Body of pancreas (tissue), 4 donors: ENCODE measurements at places on chromosomes 1 and 21. TPM values are rescaled to one million over a fixed set of nuclear protein-coding genes. Genes with fewer than 3 reads are reported as not detected.

GRCh38 chr1:11279630-11280029 is 6.6 kb downstream of the UBIAD1 start:
- H3K27ac ChIP-seq: no peak overlapping the region
- no peak for DNase-seq
- H3K4me3 ChIP-seq: no peak overlapping the region

DNA sequence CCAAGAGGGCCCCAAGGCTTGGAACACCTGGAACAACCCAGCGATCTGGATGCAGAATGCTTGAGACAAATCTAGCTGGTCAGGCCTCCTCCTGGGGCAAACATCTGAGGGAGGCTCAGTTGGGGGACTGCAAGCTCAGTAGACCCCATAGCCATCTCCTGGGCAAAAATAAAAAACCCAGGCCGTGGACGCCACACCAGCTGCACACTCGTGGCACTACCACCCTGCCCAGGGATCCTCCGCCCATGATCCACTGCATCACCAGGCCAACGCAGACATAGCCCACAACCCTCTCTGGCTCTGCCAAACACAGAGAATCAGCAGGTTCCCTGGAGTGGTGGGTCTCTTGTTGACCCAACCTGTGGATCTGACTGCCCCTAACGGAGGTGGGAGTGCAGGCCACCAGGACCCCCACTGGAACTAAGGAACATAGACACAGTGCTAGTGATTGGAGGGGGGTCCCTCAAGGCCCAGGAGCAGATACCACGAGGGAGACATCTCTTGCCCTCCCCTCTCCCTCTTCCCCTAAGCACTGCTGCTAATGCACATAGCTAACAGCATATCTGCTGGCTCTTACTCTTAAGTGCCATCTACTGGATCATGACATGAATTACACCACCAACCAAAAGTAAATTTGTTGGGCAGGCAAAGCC is 147.2 kb downstream of the CHD1L start:
- no peaks in the 10 kb centered on the region for H3K27me3 ChIP-seq
- no peaks in the 10 kb centered on the region for H3K36me3 ChIP-seq
- no peak overlapping the region for H3K4me3 ChIP-seq
- DNase-seq: no peak
- no peaks in the 10 kb centered on the region for H3K4me1 ChIP-seq

DNA sequence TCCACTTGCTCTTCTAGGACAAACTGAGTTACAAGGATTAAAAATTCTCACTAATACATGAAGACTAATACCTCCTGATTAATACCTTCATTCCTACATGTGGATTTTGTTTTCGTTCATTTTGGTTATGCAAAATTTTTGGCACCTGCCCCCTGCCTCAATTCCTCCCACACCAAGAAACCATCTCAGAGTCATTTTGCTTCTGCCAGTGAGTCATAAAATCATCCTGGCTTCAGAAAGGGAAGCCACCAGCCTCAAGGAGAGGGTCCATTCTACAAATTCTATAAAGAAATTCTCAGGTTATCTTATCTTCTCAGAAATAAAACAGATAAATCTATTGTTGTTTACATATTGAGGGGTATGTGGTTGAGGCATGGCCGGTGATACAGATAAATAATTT is 103.2 kb upstream of the COA6 start:
- DNase-seq: no peak
- no peaks in the 10 kb centered on the region for H3K36me3 ChIP-seq
- H3K4me1 ChIP-seq: peaks cover 10% of the 10 kb centered on the region
- H3K4me3 ChIP-seq: no peak overlapping the region

- no peaks in the 10 kb centered on the region for H3K4me1 ChIP-seq
- no peak for DNase-seq
- no peak overlapping the region for H3K4me3 ChIP-seq
- H3K36me3 ChIP-seq: no peaks in the 10 kb centered on the region
These were observed 474.3 kb upstream of the TMPRSS15 start for GRCh38 chr21:18877917-18878316.

GRCh38 chr1:66359815-66360214 is 174.1 kb upstream of the SGIP1 start:
- H3K4me3 ChIP-seq: no peak overlapping the region
- H3K27ac ChIP-seq: no peak overlapping the region
- H3K27me3 ChIP-seq: no peaks in the 10 kb centered on the region
- H3K4me1 ChIP-seq: no peaks in the 10 kb centered on the region

DNA sequence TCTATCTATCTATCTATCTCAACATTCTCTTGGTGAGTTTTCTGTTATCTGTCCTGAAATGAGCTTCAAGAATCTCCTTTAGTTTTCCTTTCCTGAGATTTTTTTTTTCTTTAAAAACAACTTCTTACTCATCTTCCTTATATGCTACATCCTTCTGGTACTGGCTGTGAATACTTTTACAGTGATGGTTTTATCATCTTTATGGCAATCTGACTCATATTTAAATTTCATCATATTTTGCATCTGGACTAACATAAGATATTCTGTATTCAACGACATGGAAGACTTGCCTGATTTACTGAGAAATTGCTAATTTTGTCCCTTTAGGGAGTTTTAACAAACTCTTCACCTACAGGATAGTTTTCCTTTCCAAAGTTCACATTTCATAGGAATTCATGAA is 33.0 kb downstream of the PDE4B start:
- H3K27me3 ChIP-seq: no peaks in the 10 kb centered on the region
- DNase-seq: no peak
- no peaks in the 10 kb centered on the region for H3K4me1 ChIP-seq
- no peak overlapping the region for H3K27ac ChIP-seq
- no peaks in the 10 kb centered on the region for H3K36me3 ChIP-seq

- no peak for DNase-seq
- H3K4me1 ChIP-seq: peaks cover 9% of the 10 kb centered on the region
- no peaks in the 10 kb centered on the region for H3K27me3 ChIP-seq
- H3K4me3 ChIP-seq: no peak overlapping the region
These were observed 4.8 kb downstream of the CCDC24 start for GRCh38 chr1:43995984-43996732.

ATP1A2 gene
- total RNA-seq: 41.2 TPM

SKI gene
- 33.0 TPM for total RNA-seq
